ENCODE measurements at places on chromosomes 16 and 17. TPM values are rescaled to one million over a fixed set of nuclear protein-coding genes. Genes with fewer than 3 reads are reported as not detected.

The KRT28 gene
- total RNA-seq, result not detected

The KIFC3 gene
- total RNA-seq, result 1.3 TPM

The TNFAIP1 gene
- total RNA-seq, result 27.3 TPM

The KRT23 gene
- total RNA-seq, result not detected

The FBXW10 gene
- not detected for total RNA-seq

The HOXB9 gene
- 1.5 TPM for total RNA-seq

All from activated CD4-positive, alpha-beta memory T cell treated with anti-CD3 and anti-CD28 coated beads for 36 hours (primary cell).